Type B pancreatic cell (in vitro differentiated cells): ENCODE measurements at places on chromosomes 2 and 18. TPM values are rescaled to one million over a fixed set of nuclear protein-coding genes. Genes with fewer than 3 reads are reported as not detected.

PJVK gene
- total RNA-seq = 2.3 and 8.0 TPM in 2 replicates

ATP8B1 gene
- 21.7 and 52.9 TPM in 2 replicates for total RNA-seq

IL1R2 gene
- 0.48 and 1.2 TPM in 2 replicates for total RNA-seq

ACADL gene
- total RNA-seq = 1.7 and 2.1 TPM in 2 replicates

GALR1 gene
- total RNA-seq = 0.07 and 0.14 TPM in 2 replicates

DNAH6 gene
- total RNA-seq = 0.62 and 3.8 TPM in 2 replicates

SPC25 gene
- total RNA-seq = 8.2 and 25.2 TPM in 2 replicates

GKN2 gene
- 0.92 TPM in 1 of 2 replicates, not detected in the other for total RNA-seq

MRPL30 gene
- 25.1 and 38.4 TPM in 2 replicates for total RNA-seq

MSTN gene
- total RNA-seq = 1.4 TPM in 1 of 2 replicates, not detected in the other
